ENCODE measurements at places on chromosomes 4 and X.

- DNase-seq = no peak
These were observed 213.1 kb downstream of the DCAF12L2 start for GRCh38 chrX:125952973-125953372.

- DNase-seq = no peak
These were observed 38.7 kb downstream of the CCSER1 start for GRCh38 chr4:90165883-90166282.

DNA sequence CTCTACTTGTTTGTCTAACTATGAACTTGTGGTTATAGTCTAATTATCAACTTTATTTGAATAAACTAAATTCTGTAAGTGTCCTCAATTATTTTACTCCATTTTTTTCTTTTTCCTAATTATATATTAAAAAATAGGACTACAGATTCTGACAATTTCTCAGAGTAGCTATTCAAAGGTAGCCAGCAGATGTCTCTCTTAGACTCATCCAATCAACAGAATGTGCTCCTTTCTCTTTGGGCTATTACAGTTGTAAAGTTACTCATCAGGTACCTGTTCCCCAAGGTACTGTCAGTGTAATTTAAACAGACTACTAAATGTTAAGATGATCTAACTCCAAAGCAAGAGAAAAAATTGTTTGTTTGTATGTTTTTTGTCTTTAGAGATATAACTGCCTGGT, 248.6 kb downstream of the PCDH18 start:
- no peak for DNase-seq

DNA sequence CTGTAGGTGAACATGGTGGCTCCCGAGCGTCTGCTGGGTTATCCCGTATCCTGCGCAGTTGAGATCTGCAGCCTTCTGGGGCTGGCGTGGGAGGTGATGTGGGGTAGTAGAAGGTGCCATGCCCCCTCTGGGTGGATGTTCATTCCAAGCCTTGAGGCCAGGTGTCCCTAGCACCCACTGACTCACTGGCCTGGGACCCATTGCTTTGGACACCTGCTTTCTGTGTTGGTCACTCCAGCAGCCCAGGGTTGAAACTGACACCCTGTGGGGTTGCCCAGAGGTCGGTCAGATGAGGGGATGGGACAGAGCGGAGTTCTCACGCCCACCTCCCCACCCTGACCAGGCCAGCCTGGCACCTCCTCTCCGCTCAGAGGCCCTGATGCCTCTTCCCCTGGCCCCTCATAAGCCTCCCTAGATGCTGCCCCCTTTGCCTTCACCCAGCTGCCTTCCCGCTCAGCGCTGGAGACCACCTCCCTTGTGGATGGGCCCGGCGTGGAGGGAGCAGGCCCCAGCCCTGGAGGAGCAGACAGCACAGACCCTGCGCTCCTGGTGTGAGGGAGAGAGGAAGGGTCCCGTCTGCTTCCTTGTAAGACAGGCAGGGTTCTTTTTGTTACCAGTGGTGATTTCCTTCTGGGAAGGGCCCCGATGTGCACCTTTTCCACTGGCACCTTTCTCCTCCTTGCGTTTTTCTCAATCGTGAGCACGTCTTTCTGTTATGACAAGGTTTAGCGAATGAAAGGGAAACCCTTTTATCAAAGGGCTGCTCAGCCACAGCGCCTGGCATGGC, 2.0 kb downstream of the DOK7 start:
- no peak for DNase-seq

GRCh38 chr4:176769514-176769913, 23.2 kb downstream of the VEGFC start:
- no peak for DNase-seq

GRCh38 chrX:141619336-141619735, 29.8 kb downstream of the SPANXA2 start:
- DNase-seq = no peak

DNA sequence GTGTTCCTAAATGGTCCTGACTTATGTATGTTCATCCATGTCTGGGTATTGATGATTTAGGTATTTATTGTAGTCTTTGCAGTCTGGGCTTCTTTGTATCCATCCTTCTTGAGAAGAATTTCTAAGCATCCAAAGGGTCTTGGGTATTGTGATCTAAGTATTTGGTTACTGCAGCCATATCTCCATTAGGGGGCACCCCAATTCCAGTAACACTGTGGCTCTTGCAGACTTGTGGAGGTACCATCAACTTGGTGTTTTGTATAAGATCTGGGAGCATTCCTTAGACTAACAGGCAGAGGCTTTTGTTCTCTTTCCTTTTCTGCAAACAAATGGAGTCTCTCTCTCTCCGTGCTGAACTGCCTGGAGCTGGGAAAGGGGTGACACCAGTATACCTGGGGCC, 113.7 kb upstream of the NEXMIF start:
- DNase-seq = peak; percentile 21

DNA sequence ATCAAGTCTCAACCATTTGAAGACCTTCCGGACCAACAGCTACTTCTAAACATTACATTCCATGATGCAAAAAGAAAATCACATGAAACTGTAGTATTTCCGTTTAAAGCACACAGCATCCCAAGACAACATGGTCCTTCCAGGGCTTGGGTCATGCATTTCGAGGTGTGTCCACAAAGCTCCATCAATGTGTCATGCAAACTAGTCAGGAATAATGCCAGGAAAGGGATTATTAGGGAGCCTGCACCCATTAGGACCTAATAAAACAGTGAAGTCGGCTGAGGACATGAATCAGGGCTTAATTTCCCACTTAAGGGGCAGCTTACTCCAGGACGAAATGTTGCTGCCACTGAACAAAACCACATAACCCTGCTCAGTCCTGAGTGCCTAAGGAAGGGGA, 177.9 kb downstream of the TSPAN5 start:
- no peak for DNase-seq

DNA sequence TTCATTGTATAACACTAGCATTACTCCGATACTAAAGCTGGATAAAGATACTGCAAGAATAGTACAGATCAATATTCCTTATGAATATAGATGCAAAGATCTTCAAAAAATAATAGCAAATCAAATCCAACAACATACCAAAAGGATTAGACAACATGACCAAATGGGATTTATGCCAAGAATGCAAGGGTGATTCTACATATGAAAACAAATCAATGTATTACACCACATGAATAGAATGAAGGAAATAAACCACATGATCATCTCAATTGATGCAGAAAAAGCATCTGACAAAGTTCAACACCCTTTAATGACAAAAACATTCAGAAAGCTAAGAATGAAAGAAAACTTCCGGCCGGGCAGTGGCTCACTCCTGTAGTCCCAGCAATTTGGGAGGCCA, 42.8 kb downstream of the CUL4B start:
- DNase-seq = no peak

DNA sequence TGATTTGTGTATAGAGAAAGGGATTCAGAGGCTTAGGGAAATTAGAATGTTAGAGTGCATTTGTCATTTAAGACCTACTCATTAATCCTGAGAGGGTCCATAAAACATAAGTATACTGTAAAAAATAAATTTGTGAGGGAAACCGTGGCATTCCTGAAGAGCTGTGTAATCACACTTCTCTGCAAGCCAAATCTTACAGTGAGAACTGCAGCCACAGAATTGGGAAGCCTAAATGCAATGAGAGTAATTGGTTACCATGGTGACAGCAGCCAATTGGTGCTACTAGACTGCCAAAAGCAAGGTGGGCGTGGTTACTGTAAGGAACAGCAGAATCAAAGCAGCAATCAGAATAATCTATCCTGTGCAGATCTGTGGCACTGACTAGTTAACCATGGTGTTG, 345.2 kb upstream of the GRID2 start:
- no peak for DNase-seq

GRCh38 chr4:147741190-147741788, 9.4 kb downstream of the ARHGAP10 start:
- DNase-seq = no peak

DNA sequence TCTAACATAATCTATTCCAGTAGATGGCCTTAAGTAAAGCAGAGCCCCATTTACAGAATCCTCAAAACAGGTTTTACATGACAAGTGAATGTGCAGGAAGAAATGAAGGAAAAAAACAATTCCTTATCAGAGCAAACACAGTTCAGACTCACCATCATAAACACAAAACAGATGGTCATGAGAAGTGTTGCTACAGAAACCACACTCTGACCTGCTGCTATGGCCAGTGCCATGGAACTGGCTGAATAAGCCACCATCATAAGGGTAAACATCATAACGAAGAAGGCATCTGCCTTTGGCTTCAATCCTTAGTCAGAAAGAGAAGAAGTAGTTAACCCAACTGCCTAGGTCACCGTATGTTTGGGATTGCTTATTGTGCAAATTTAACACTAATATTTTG, 61.1 kb downstream of the ABCG2 start:
- no peak for DNase-seq

DNA sequence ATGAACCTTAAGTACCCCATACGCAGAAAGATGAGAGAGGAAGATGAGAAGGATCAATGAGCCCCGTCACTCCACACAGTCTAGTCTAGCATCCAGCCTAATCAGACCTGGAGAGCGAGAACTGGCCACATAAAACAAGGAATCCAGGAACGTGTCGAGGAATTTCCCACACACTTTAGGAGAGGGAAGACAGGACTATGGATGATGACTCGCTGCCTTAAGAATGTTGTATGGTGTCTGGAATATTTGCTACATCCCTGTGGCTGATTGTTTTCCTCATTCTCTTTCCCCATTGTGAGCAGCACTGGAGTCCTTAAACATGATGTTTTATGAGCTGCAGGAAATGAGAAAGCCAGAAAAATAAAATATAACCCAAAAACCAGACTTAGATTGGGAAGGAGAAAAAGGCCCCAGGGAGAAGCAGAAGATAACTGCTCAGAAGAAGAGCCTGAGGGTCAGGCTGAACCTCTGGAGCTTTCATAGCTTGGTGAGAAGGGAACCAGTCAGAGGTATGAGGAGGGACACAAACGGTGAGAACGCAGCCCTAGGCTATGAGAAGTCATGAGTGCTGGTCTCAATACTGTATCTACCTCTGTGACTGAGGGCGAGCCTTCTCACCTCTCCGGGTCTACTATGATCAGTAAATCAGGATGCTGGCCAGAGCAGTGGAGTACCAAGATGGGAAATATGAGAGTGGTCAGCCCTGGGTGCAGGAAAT, 139.5 kb upstream of the NOCT start:
- DNase-seq = no peak

- no peak for DNase-seq
These were observed 1.5 kb downstream of the GRSF1 start for GRCh38 chr4:70838204-70838603.

DNA sequence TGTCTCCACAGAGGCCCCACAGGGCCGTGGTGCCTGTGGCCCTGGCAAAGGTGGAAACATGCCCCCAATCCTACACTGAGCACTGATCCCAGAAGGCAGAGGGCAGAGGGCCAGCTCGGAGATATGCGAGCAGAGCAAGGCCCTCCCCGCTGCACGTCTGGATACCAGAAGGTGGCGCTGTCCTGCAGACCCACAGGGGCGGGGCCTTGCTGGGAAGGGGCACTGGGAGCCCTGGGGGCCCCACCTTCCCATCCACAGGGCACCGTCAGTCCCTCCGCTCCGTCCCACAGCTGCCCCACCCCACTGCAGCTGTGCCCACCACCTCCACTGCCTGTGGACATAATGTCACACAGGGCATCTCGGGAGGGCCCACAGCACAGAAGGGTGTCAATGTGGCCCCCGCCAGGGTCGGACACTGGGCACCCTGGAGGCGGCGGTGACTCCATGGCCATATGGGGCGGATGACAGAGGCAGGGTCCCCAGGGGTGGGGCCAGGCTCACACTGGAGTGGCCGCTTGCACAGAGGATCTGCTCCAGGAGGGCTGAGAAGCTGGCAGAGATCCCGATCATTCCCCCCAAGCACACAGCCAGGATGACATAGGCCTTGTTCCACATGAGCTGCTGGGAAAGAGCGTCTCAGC, 4.8 kb downstream of the SLC49A3 start:
- DNase-seq = peak; percentile 51

- peak; percentile 52 for DNase-seq
These were observed 2.7 kb upstream of the MAML3 start for GRCh38 chr4:140156529-140157171.

DNA sequence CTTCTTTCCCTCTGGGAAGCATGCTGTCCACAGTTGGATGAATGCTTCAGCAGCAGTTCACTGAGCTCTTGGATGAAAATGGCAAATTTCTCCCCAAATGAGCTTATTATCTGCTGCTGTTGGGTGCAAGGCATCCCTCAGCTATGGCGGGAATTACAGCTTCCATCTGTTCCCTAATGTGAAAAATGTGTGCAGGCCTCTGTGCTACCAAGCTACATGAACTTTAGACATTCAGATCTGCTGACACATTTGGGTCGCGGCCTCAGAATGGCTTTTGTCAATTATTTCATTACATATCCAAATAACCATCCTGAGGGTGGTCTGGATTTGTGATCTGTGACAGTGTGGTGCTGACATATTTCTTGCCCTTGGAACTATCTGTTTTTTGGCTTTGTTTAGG, 119.5 kb upstream of the SCML1 start:
- no peak for DNase-seq

- no peak for DNase-seq
These were observed 42.2 kb upstream of the SMIM10 start for GRCh38 chrX:134948333-134949241.

Measured in stimulated activated CD4-positive, alpha-beta T cell treated with anti-CD3 and anti-CD28 coated beads, Interleukin-15, amount 100 ng/mL, for 24 hours (primary cell).